Activated CD4-positive, alpha-beta T cell treated with anti-CD3 and anti-CD28 coated beads for 36 hours (primary cell): ENCODE measurements at places on chromosomes 2 and 18. TPM values are rescaled to one million over a fixed set of nuclear protein-coding genes. Genes with fewer than 3 reads are reported as not detected.

Gene ADRA2B
- total RNA-seq = 0.30 TPM

GRCh38 chr2:18066066-18066465 is 187.6 kb downstream of the KCNS3 start:
- DNase-seq = no peak
- H3K4me3 ChIP-seq = no peak overlapping the region
- no peaks in the 10 kb centered on the region for H3K36me3 ChIP-seq
- H3K27me3 ChIP-seq = peaks cover 11% of the 10 kb centered on the region
- H3K27ac ChIP-seq = no peak overlapping the region

Gene LIPG
- 0.71 TPM for total RNA-seq

DNA sequence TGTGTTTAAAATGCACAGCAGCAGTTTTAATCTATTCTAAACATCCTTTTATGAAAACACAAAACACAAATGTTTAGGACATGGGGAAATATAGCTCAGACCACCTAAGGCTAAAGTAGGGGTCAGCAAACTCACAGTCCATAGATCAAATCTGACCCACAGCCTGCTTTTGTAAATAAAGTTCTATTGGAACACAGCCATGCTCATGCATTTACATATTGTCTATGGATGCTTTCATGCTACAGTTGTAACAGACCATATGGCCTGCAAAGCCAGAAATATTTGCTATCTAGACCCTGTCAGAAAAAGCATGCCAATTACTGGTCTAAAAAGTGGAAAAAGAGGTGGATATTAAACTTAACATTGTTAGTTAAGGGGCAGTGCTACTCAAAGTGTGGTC is 1105.4 kb upstream of the KLHL29 start:
- no peaks in the 10 kb centered on the region for H3K4me1 ChIP-seq
- no peak overlapping the region for H3K27ac ChIP-seq
- DNase-seq = no peak
- no peak overlapping the region for H3K4me3 ChIP-seq
- no peaks in the 10 kb centered on the region for H3K27me3 ChIP-seq

Gene RNF25
- 14.1 TPM for total RNA-seq

Gene TDRD15
- not detected for total RNA-seq

- no peak overlapping the region for H3K27ac ChIP-seq
- no peaks in the 10 kb centered on the region for H3K4me1 ChIP-seq
- H3K4me3 ChIP-seq = no peak overlapping the region
- peaks cover 2% of the 10 kb centered on the region for H3K27me3 ChIP-seq
- no peaks in the 10 kb centered on the region for H3K36me3 ChIP-seq
Measured at GRCh38 chr2:175606010-175606841, 395.8 kb downstream of the LNPK start.

DNA sequence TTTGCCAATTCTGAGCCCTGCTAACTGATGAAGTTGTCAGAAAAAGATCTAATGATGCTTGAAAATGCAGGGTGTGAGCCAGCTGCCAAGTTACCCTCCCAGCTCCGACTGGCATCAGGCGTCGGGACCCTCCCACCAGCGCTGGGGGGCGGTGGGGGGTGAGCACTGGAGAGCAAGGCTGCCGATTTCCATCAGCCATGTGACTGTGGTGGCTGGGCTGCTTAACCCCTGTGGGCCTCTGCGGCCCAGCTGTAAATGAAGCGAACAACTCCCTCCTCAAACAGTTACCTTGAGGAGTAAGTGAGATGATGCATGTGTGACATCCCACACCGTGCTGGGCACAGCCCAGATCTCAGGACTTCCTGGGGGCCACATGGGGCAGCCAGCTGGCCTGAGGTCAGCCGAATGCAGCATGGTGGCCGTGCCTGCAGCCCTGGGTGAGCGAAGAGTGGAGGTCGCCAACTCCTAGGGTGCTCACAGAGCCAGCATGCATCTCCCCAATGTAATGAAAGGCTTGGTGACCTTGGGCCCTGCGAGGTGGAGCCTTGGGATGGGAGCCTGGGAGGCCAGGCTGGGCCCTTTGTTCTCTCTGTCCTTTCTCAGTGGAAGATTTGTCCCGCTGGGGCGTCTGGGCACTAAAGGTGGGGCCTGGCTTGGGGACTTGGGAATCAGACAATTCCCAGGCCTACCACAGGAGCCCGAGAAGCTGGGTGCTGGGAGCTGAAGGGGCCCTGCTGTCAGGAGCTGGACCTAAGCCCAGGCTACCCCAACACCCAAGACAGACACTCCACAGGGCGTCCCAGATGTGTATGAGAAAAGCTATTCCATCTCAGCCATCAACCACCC is 25.1 kb downstream of the CIB4 start:
- no peak for DNase-seq
- no peaks in the 10 kb centered on the region for H3K36me3 ChIP-seq
- peaks cover 11% of the 10 kb centered on the region for H3K27me3 ChIP-seq
- no peak overlapping the region for H3K27ac ChIP-seq

Gene ITM2C
- 29.6 TPM for total RNA-seq

Gene RGPD5
- total RNA-seq = 27.0 TPM

Gene LIMS3
- total RNA-seq = 0.18 TPM

DNA sequence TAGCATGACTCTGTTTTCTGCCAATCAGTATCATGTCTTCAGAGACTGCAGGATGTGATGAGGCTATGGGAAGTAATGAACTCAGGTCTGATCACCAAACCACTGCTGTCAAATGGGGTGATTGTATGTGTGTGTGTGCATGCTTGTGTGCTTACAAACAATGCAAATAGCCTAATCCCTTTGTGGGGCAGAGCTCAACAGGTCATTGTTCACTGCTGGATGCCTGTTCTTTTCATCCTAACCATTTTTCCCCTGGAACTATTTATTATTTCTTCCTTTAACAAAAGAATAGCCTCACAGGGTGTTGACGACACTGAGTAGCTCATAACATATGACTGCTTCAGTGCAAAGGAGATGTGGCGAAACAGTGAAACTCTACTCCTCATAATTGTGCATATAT is 55.9 kb downstream of the NXPH2 start:
- no peaks in the 10 kb centered on the region for H3K4me1 ChIP-seq
- H3K27ac ChIP-seq = no peak overlapping the region
- no peaks in the 10 kb centered on the region for H3K36me3 ChIP-seq
- no peak for DNase-seq
- no peaks in the 10 kb centered on the region for H3K27me3 ChIP-seq

- H3K4me3 ChIP-seq = no peak overlapping the region
- no peak for DNase-seq
- no peaks in the 10 kb centered on the region for H3K36me3 ChIP-seq
- H3K27ac ChIP-seq = no peak overlapping the region
- peaks cover 2% of the 10 kb centered on the region for H3K27me3 ChIP-seq
Measured at GRCh38 chr2:105437708-105438103, 38.9 kb upstream of the FHL2 start.

DNA sequence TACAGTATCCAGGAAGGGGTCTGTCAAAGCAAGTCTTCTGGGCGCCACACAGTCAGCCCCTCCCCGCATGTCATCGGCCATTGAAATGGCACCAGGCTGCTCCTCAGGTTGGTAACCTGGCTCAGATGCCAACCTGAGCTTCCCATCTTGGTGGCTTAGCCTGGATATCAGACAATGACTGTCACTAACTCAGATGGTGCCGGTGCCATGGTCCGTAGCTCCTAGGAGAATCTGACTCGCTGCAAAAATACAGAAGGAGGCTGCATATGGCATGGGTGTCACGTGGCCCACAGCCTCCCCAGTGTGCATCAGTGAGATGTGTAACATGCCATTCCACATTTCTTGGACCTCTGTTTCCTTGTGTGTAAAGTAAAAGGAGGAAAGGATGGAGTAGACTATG is 3.2 kb downstream of the NOSTRIN start:
- no peak for DNase-seq
- H3K27me3 ChIP-seq = no peaks in the 10 kb centered on the region
- no peak overlapping the region for H3K4me3 ChIP-seq

DNA sequence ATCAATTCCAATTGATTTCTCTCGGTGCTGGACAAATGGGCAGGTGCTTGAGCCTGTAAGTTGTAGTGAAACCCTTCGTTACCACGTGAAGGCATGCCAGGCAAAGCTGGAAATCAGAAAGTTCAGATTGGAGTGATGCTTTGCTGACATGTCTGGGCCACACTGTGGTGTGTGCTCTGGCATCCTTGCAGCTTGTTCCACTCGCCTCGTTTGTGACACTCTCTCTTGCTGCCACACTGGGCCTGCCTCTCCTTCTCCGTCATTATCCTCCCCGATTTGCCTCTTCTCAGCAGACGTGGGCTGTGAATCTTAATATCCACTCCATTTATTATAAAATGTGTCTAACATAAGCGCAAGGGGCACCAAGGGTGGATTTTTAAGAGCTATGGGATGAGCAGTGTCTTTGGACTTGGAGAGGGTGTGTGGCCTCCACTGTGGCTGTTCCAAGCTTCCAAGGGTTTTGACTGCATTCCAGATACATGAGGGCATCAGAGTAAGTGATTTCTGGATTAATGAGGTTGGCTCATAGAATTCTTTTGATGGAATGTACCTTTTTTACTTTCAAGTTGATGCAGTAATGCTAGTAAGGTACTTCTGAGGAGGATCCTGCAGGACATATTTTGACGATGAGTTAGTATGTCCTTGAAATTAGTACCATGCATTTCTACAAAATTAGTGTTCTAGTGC is 238.8 kb downstream of the TPGS2 start:
- H3K4me1 ChIP-seq = no peaks in the 10 kb centered on the region
- DNase-seq = no peak
- no peak overlapping the region for H3K27ac ChIP-seq
- H3K36me3 ChIP-seq = no peaks in the 10 kb centered on the region

DNA sequence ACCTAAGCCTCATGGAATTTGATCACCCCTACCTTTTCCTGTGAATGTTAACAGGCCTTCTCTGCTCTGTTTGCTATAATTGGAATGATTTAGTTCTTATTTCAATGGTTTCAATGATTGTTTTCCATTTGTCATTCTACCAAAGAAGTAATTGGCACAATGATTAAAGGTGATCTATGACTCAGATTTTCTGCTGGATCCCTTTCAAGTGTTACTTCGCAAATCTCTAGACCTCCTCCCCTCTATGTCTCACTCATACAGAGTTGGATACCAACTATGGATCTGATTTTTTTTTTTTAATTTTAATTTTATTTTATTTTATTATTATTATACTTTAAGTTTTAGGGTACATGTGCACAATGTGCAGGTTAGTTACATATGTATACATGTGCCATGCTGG is 29.6 kb upstream of the FAM117B start:
- no peaks in the 10 kb centered on the region for H3K36me3 ChIP-seq
- H3K4me3 ChIP-seq = no peak overlapping the region
- no peak for DNase-seq
- H3K27ac ChIP-seq = peak overlapping the region; percentile 38

GRCh38 chr2:181454686-181455450 is 2.3 kb upstream of the ITGA4 start:
- DNase-seq = no peak
- peaks cover 7% of the 10 kb centered on the region for H3K36me3 ChIP-seq
- H3K4me3 ChIP-seq = no peak overlapping the region

- DNase-seq = no peak
- no peak overlapping the region for H3K27ac ChIP-seq
- H3K4me3 ChIP-seq = no peak overlapping the region
Measured at GRCh38 chr18:22293417-22293816, 124.0 kb downstream of the GATA6 start.

DNA sequence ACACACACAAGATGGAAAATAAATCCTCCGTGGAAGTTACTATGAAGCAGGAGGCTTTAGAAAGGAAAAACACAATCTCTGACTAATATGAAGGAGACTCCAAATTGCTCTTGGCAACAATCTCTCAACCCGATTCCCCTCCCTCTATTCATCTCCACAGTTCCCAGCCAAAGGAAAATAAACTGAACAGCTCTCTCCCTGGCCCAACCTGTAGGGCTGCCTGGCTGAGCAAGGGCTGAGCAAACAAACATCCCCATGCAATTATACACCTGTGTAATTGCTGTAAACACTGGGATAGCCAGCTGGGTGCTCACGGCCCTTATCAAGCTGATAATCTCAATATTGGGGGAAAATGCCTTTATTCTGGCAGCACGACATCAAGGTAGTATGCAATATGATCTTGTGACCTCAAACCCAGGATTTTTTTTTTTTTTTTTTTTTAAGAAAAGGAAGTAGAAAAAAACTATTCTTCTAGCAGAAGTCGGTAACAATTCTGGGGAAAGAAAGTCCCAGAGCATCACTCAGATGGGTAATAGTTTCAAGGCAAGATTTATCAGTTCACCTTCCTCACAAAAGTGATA is 203.3 kb upstream of the SMAD2 start:
- H3K4me1 ChIP-seq = peaks cover 6% of the 10 kb centered on the region
- no peak overlapping the region for H3K4me3 ChIP-seq
- H3K27ac ChIP-seq = no peak overlapping the region
- no peaks in the 10 kb centered on the region for H3K36me3 ChIP-seq
- no peak for DNase-seq
- peaks cover 39% of the 10 kb centered on the region for H3K27me3 ChIP-seq

- no peak overlapping the region for H3K27ac ChIP-seq
- peaks cover 29% of the 10 kb centered on the region for H3K27me3 ChIP-seq
- DNase-seq = no peak
- H3K4me3 ChIP-seq = no peak overlapping the region
- peaks cover 2% of the 10 kb centered on the region for H3K4me1 ChIP-seq
Measured at GRCh38 chr2:20150806-20151571, 73.9 kb downstream of the SDC1 start.

Gene ATIC
- 300 TPM for total RNA-seq

GRCh38 chr2:212145121-212145520 is 393.5 kb downstream of the ERBB4 start:
- H3K27ac ChIP-seq = no peak overlapping the region
- H3K27me3 ChIP-seq = no peaks in the 10 kb centered on the region
- DNase-seq = no peak
- H3K4me1 ChIP-seq = no peaks in the 10 kb centered on the region
- H3K4me3 ChIP-seq = no peak overlapping the region

GRCh38 chr2:98736464-98736889 is 5.5 kb upstream of the MGAT4A start:
- peak; percentile 59 for DNase-seq
- H3K4me1 ChIP-seq = peaks cover 68% of the 10 kb centered on the region
- no peaks in the 10 kb centered on the region for H3K27me3 ChIP-seq
- peaks cover 6% of the 10 kb centered on the region for H3K36me3 ChIP-seq

DNA sequence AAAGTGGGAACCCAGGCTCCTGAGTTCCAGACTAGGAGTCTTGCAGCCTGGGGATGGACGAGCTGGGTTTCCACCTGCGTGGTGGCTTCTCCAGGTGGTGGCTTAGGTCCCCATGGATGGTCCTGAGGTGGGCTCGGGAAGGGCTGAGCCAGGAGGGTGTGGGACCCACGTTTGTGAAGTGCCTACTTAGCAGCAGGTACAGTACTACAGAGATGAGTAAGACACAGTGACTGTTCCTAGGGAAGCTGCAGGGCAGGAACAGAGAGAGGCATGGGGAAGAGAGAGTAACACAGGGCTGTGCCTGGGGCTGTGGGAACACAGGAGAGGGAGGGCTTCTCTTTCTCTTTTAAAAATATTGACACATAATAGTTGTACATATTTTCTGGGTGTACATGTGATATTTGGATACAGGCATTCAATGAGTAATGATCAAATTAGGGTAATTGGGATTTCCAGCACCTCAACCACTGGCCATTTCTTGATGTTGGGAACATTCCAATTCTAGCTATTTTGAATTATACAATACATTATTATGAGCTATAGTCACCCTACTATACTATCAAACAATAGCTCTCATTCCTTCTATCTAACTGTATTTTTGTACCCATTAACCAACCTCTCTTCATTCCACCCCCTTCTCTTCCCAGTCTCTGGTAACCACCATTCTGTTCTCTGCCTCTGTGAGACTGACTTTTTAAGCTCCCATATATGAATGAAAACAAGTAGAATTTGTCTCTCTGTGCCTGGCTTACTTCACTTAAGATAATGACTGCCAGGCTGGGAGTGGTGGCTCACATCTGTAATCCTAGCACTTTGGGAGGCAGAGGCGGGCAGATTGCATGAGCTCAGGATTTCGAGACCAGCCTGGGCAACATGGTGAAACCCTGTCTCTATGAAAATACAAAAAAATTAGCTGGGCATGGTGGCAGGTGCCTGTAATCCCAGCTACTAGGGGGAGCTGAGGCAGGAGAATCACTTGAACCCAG is 15.0 kb downstream of the TOGARAM2 start:
- DNase-seq = no peak
- H3K27ac ChIP-seq = no peak overlapping the region
- H3K27me3 ChIP-seq = no peaks in the 10 kb centered on the region

Gene CTNNA2
- not detected for total RNA-seq
